ENCODE measurements at places on chromosomes 13 and 19.

DNA sequence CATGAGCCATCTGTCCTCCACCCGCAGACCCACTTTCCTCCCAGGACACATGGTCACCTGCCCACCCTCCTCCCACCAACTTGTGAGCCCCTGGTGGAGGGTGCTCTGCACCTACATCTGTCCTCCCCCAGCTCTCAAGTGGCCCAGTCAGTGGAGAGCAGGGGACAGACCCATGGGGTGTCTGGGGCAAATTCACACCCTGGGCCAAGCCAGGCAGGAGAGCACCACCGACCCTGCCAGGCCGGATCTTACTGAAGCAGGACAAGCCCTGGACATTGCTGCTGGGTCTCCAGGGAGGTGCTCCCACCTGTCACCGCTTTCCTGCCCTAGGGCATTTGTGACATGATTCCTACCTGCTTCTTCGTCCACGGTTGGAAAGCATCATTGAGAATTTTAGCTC, 221.6 kb downstream of the TUBA3C start:
- no peak for DNase-seq

DNA sequence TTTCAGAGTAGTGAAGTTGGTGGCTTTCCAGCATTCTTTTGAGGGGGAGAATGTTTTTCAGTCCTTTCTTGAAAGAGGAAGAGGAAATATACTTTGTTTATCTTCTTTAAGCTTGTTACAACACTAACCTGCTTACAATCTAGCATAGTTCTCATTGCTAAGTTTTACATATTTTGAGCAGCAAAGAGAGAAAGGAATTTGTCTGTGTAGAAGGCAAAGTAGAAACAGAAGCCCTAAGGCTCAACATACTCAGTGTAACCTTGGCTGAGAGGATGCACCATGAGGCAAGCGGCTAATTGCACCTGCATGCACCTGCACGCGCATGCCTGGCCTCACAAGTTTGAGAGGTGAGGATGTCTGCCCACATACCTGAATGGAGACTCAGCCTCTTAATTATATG, 2.2 kb downstream of the FRY start:
- no peak for DNase-seq

DNA sequence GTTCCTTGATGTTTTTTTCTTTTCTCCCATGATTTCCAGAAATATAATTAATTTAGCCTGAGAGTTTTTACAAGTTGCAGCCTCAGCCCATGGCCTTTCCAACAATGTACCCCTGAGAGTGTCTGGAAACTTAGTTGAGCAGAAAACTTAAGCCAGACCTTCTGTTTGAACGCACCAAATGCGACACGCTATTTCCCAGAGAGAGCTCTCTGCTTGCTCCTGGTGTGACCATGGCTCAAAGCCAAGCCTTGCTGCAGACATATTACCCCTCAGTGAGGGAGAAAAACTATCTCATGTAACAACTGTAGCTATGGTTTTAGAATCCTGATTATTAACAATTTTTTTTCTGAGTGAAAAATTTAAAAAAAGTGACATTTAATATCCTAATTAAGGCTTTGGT, 1204.5 kb upstream of the SLC10A2 start:
- DNase-seq, result no peak

GRCh38 chr13:36132376-36132775, 1.2 kb upstream of the DCLK1 start:
- DNase-seq, result no peak

- DNase-seq, result no peak
These were observed 11.3 kb upstream of the MKNK2 start for GRCh38 chr19:2062389-2062729.

GRCh38 chr19:46726551-46726950, 9.6 kb upstream of the PRKD2 start:
- DNase-seq, result no peak
